Hair follicle dermal papilla cell (primary cell): ENCODE measurements at places on chromosomes 12 and 14. TPM values are rescaled to one million over a fixed set of nuclear protein-coding genes. Genes with fewer than 3 reads are reported as not detected.

The PLA2G1B gene
- not detected in 2 replicates for total RNA-seq

The ATF1 gene
- total RNA-seq: 21.9 and 34.7 TPM in 2 replicates

The SLC22A17 gene
- total RNA-seq: 22.5 and 27.3 TPM in 2 replicates

The LRFN5 gene
- total RNA-seq: 0.16 TPM in 1 of 2 replicates, not detected in the other

The CACNB3 gene
- 20.2 and 21.6 TPM in 2 replicates for total RNA-seq

The TTC9 gene
- 0.97 and 1.7 TPM in 2 replicates for total RNA-seq

The MIPOL1 gene
- 7.7 and 10.1 TPM in 2 replicates for total RNA-seq

The GPR84 gene
- 0.12 and 0.16 TPM in 2 replicates for total RNA-seq

The LRRC10 gene
- total RNA-seq: not detected in 2 replicates

The BDKRB1 gene
- 0.61 and 0.65 TPM in 2 replicates for total RNA-seq

The NGB gene
- not detected in 2 replicates for total RNA-seq

The RTN1 gene
- total RNA-seq: 1.5 and 2.9 TPM in 2 replicates

The ZC2HC1C gene
- 0.85 and 1.3 TPM in 2 replicates for total RNA-seq

The GLIPR1L2 gene
- 0.16 and 0.85 TPM in 2 replicates for total RNA-seq

The IFNG-AS1 gene
- total RNA-seq: not detected in 2 replicates
